Cortex of kidney (tissue), 1 donor: ENCODE measurements at places on chromosomes 16 and 17.

GRCh38 chr17:50049636-50050035 is 6.3 kb upstream of the ITGA3 start:
- no peak for DNase-seq

DNA sequence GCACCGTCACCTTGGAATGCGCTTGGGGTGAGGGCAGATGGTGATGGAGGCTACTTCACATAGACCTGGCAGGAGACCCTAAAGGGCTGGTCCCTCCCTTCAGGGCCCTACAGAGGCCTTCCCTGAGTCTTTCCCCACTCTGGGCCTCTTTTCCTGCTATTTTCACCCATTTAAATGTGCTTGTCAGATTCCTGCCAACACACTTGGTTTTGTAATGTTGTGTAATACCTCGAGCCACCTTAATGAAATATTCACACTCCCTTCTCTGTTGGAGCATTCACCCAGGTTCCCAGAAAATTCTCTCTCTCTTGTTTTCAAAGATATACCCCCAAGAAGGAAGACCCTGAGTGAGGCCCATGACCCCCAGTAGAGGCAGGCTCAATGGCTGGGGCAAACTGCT is 456.6 kb upstream of the DYNLRB2 start:
- no peak for DNase-seq

GRCh38 chr16:9126609-9127008 is 35.2 kb downstream of the HAPSTR1 start:
- DNase-seq: no peak

GRCh38 chr16:88065747-88066142 is 114.5 kb downstream of the BANP start:
- no peak for DNase-seq

DNA sequence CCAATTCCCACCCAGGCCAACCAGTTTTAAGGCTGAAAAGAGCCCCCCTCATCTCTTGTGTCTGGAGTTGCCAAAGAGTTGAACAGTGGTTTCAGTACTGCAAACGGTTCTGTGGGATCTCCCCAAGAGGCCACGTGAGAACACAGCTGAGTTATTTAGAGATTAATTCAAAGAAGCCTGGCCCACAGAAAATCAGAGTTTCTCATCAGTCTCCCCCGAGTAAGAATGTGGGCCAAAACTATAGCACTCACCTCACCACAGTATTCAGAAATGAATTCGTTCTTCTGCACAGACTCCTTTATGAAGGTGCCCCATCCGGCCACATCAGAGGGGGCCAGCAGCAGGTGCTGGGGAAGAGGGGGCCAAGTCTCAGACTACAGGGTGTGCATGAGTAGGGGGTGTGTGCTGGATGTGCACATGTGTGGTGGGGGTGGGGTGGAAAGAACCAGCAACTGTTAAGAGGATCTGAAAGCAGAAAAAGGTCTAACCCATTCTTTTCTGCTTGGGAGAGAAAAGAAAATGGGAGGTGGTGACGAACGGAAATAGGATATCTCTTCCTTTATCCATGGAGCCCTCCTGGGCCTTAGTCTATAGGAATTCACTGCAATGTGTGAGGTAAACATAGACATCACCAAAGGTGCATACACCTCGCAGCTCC is 22.6 kb downstream of the CNTNAP1 start:
- no peak for DNase-seq

GRCh38 chr17:56979091-56979480 is 1.2 kb downstream of the SCPEP1 start:
- DNase-seq: no peak

DNA sequence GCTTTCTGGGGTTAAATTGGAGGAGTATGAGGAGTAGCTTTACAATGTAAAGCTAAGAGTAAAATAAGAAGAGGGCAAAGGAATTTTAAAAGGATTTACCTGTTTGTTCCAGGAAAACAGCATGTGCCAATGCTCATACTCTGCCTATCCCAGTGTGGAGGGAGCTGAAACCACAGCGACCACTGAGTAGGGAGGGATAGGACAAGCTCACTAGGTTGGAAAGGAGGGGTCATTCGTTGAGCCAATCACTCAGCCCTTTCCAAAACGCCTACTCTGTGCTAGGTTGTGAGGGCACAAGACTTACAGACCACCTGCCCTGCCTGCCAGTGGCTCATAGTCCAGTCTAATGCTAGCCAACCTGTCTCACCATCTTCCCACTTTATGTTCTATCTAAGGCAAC is 1.1 kb upstream of the DNAJC7 start:
- no peak for DNase-seq
